ENCODE measurements at places on chromosomes 2 and 18.

- no peak for DNase-seq
Observed at GRCh38 chr2:53347269-53347668, 420.3 kb upstream of the CHAC2 start.

- DNase-seq = no peak
Observed at GRCh38 chr18:26471027-26471426, 77.3 kb downstream of the KCTD1 start.

- no peak for DNase-seq
Observed at GRCh38 chr2:33020883-33021282, 74.1 kb downstream of the LTBP1 start.

GRCh38 chr2:63673865-63674533, 85.2 kb downstream of the MDH1 start:
- DNase-seq = no peak

DNA sequence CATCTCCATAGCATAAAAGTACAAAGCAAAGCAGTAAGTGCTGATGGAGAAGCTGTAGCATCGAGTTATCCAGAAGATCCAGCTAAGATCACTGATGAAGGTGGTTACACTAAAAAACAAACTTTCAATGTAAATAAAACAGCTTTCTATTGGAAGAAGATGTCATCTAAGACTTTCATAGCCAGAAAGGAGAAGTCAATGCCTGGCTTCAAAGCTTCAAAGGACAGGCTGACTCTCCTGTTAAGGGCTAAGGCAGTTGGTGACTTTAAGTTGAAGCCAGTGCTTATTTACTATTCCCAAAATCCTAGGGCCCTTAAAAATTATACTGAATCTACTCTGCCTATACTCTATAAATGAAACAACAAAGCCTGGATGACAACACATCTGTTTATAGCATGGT, 44.0 kb downstream of the METTL8 start:
- DNase-seq = no peak

DNA sequence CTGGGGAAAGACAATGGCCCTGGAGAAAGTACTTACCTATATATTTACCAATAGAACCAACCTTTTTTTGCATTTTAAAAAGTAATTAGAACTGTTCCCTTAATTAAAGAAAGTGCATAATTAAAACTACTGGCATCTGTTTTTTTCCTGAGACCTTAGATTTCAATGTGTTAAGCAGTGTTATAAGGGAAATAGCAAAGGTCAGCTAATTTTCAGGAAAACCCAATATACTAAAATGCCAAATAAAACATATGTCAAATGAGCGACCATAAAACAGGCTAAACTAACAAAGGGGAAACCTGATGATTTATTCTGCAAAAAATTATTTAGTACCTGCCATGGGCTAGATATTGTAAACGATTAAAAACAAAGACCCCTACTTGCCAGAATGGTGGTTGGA, 223.9 kb upstream of the SESTD1 start:
- DNase-seq = no peak

DNA sequence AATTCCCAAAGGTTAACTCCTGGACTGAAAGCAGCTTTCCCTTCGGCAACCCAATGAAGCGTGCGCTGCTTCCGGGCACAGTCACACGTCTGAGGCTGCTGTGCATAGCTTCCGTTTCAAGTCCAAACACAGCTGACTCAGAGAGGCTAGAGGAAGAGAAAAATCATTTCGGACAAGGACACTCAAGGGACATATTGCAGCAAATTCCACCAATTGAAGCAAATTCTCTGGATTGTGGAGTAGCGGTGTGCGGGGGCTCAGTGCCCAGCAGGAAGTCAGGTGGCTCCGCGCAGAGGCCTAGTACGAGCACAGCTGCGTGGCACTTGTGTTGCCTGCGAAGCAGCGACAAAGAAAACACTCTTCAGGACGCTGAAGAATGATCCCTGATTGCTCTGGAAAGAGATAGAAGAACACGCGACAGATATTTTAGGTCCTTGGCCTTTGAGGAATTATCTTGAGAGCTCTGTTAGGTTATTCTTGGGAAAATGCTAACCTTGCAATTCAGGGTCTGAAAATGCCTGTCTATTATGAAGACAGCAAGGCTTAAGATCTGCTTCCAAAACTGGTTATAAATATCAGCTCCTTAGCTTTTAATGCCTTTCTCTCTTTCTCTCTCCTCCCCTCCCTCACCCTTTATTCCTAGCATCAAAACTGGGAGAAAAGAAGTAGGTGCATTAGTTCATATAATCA, 352.6 kb upstream of the DLGAP1 start:
- no peak for DNase-seq

Data from NCI-H1105 treated with DMSO at 0.1 percent for 48 hours (cell line).